GM23338 (cell line): ENCODE measurements at places on chromosomes 3 and 15. TPM values are rescaled to one million over a fixed set of nuclear protein-coding genes. Genes with fewer than 3 reads are reported as not detected.
A peak's percentile ranks its signal among the peaks of the same experiment; 100 is the strongest.

GRCh38 chr15:57591822-57592367 lies at the start of gene MYZAP:
MYZAP (plus strand) TSS chr15:57591904; CDS start chr15:57592035, 131 bp downstream.
- DNase-seq, result peak; percentile 59

- peak; percentile 53 for DNase-seq
These were observed 79.2 kb downstream of the MEF2A start for GRCh38 chr15:99644913-99645542.

ALCAM gene
- 11.3 and 14.2 TPM in 2 replicates for polyA plus RNA-seq

GRCh38 chr3:13200465-13200864 lies 127.2 kb upstream of the IQSEC1 start:
- DNase-seq, result no peak

DNA sequence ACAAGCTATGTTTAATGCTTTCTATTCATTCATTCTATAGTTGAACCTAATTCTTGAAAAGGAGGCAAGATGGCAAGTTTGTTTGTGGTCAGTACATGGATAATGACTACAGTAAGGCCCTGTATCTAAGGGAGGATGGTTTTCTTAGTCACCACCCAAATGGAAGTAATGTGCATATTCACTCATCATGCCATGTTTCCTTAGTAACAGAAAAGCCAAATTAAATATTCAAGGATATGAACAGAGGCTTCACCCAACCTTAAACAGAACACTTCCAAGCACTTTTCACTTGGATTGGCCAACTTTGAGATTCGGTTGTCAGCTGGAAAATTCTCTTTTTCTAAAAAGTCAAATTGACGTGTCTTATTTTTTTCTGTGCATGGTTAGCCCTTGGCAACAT lies 805.3 kb upstream of the LMCD1 start:
- no peak for DNase-seq

DNA sequence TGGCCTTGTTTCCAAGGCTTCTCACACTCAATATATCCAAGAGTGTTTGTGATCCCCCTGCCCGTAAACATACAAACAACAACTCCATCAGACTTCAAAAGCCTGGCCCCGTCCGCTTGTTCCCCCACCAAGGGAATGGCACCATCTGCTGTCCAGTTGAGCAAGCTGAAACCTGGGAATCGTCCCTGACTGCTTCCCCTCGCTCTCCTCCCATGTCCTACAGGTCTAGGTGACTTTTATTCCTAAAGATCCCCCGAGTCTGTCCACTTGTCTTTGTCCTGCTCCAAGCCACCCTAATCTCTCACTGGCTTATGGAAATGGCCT lies 27.9 kb upstream of the FAM174B start:
- peak; percentile 91 for DNase-seq

HSPBAP1 gene
- 10.7 and 11.7 TPM in 2 replicates for polyA plus RNA-seq

CFAP91 gene
- polyA plus RNA-seq, result 2.3 and 2.4 TPM in 2 replicates

GRCh38 chr3:45546126-45546620 lies 48.4 kb upstream of the LIMD1 start:
- no peak for DNase-seq

SMAD6 gene
- 1.6 and 2.1 TPM in 2 replicates for polyA plus RNA-seq

- DNase-seq, result no peak
These were observed 70.2 kb upstream of the CHD2 start for GRCh38 chr15:92829875-92830274.

- no peak for DNase-seq
These were observed 18.2 kb downstream of the HEG1 start for GRCh38 chr3:125037498-125038150.

GRCh38 chr15:41881920-41882688 lies 11.7 kb downstream of the SPTBN5 start:
- DNase-seq, result peak; percentile 69

COLQ gene
- 0.71 and 0.78 TPM in 2 replicates for polyA plus RNA-seq

- DNase-seq, result no peak
These were observed 70.7 kb downstream of the LMLN start for GRCh38 chr3:198030726-198031125.

GRCh38 chr3:156274791-156275190 lies 154.4 kb downstream of the KCNAB1 start:
- no peak for DNase-seq

GRCh38 chr3:129231331-129232119 lies 17.9 kb upstream of the COPG1 start:
- no peak for DNase-seq

GRCh38 chr3:194748225-194748624 lies 62.5 kb downstream of the FAM43A start:
- DNase-seq, result peak; percentile 53

NRROS gene
- polyA plus RNA-seq, result 1.2 and 2.3 TPM in 2 replicates

TNNC1 gene
- 6.9 and 8.3 TPM in 2 replicates for polyA plus RNA-seq

DNA sequence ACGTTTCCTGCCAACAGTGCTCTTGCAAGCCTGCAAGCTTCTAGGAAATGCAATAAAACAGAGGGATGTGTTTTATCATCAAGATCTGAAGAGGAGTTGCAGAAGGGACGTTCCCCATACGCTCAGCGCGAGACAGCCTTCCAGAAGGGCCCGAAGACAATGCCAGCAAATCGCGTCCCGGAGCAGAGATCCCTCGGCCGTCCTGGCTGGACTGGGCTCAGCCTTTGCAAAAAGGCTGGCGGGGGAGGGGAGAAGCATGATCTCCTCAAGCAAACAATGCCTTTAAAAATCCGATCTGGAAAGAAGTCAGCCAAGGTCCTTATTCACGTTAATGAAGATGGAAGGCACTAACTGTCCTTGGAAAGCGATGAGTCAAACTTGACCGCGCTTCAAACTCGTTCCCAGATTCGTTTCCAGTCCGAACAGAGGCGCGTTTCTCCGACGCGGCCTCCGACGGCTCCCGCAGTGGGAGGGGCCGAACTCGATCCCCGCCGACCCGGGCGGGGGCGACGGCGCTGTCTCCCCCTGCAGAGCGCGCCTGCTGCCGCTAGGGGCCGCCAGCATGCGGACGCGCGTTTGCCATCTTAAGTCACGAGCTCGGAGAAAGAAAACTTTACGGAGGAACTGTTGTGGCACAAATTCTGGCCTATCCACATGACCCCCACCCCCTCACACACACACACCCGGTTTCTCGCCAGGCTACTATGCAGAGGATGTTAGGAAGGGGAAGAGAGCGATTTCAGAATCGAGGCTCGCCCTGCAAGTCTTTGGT lies 5.5 kb downstream of the BCL6 start:
- peak; percentile 83 for DNase-seq

FETUB gene
- polyA plus RNA-seq, result 0.26 TPM in 1 of 2 replicates, not detected in the other

GRCh38 chr15:85354461-85354860 lies 25.9 kb upstream of the AKAP13 start:
- no peak for DNase-seq
